ENCODE measurements at places on chromosomes 3 and 15. TPM values are rescaled to one million over a fixed set of nuclear protein-coding genes. Genes with fewer than 3 reads are reported as not detected.

GRCh38 chr15:90040618-90041017 lies 39.5 kb downstream of the ZNF710 start:
- no peak for DNase-seq

GRCh38 chr3:64074060-64074459 lies 50.8 kb upstream of the PSMD6 start:
- no peak for DNase-seq

DNA sequence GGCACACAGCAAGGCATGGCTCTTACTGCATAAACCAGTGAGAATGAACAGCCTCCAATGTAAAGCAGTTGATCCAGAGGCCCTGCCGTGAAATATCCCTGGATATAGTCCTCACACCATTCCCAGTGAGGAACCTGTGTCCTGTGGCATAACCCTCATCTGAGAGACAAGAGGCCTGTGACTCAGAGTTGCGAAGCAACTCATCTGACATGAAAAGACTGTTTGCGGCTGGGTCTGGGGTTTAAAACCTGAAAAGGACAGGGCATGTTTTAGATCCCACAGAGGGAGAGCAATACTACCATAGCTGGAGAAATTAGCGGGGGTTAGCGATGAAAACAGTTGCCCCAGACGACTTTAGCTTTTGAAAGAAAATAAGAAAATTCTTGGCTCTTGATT lies 165.3 kb upstream of the BHLHE40 start:
- DNase-seq: no peak

- DNase-seq: no peak
These were observed 14.6 kb upstream of the PCCB start for GRCh38 chr3:136235545-136235944.

DNA sequence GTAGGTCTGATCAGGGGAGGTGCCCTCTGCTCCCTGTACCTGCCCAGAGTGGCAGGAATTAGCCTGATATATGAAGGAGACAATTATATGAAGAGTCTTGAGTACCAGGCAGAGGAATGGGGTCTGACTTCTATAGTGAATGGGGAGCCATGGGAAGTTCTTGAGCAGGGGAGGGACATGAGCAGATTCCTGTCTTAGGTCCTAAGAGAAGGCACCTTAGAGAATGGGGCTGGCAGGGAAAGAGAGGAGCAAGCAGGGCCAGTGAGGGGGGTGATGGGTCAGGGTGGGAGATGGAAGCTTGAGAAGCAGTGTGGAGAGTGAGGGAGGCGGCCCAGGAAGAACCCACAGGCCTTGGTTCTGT lies 12.4 kb downstream of the CD276 start:
- no peak for DNase-seq

DNA sequence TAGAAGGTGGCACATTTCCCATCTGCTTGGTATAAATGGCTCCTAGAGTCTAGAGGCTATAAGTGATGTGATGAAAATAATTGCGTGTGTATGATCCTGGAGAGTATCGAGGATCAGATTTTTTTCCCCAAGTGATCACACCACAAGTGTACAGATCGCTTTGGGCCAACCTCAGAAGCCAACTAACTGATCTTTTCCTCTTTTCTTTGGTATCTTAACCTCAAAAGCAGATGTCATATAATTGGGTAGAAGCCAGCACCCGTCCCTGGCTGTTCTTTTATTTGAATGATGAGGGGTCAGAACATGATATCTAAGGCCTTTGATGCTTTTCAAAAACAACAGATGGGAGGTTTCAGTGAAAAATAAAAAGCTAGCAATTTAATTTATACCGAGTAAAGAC lies 3.3 kb downstream of the P2RY14 start:
- DNase-seq: no peak

DNA sequence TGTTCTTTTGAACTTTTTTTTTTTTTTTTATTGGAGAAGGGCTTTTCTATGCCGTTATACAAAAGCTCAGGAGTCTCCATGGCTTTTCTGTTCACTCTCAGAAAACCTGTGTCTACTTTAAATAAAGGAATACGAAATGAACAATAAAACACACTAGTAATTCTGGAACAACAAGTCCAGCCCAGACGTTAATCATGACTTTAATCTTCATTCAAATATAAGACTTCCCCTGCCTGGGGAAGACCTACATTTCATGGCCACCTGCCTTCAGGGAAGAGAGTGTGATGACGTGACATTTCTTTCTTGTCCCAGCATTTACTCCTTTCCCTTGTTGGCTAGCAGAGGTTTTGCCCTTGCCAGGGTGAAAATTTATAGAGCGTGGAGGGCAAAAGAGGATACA lies 564.5 kb downstream of the PDCD6IP start:
- DNase-seq: no peak

- DNase-seq: no peak
These were observed 48.7 kb downstream of the KLHL6 start for GRCh38 chr3:183506674-183507320.

DNA sequence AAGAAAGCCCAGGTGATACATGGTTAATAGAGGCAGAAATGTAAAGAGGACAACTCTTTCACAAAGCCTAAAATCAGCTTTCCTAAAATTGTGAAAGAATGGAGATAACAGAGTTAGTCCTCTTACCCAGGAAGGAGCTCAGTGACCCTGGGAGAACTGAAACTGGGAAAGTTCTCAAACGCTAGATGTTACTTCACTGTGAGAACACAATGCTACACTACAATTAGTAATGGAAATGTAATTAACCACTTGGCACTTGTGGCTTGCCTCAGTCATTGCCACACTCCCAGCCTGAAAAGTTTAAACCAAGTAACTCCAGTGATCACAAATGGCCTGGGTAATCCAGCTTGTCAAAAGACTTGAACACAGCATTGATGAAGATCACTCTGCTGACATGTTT lies 102.7 kb upstream of the FGF7 start:
- DNase-seq: no peak

DNA sequence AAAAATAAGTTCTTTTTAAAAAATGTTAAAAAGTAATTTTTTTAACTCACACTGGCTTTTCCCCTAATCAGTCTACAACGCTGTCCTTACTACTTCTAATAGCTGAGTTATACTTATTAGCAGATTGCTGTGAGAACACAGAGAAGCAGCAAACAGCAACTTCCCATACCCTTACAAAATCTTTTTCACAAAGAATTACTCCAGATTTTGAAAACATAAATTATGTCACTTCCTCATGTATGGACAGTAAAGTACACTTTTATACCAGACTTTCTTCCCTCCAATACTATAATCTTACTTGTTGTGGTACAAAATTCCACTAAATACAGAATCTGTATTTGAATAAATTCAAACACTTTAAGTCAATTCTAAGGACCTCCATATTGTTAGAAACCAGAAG lies 2.1 kb downstream of the PHC3 start:
- DNase-seq: no peak

- no peak for DNase-seq
These were observed 321.8 kb downstream of the TBC1D5 start for GRCh38 chr3:17420668-17421067.

- no peak for DNase-seq
These were observed 4.6 kb downstream of the RAB6B start for GRCh38 chr3:133890972-133891644.

- DNase-seq: no peak
These were observed 114.0 kb downstream of the CYP19A1 start for GRCh38 chr15:51224428-51224827.

DNA sequence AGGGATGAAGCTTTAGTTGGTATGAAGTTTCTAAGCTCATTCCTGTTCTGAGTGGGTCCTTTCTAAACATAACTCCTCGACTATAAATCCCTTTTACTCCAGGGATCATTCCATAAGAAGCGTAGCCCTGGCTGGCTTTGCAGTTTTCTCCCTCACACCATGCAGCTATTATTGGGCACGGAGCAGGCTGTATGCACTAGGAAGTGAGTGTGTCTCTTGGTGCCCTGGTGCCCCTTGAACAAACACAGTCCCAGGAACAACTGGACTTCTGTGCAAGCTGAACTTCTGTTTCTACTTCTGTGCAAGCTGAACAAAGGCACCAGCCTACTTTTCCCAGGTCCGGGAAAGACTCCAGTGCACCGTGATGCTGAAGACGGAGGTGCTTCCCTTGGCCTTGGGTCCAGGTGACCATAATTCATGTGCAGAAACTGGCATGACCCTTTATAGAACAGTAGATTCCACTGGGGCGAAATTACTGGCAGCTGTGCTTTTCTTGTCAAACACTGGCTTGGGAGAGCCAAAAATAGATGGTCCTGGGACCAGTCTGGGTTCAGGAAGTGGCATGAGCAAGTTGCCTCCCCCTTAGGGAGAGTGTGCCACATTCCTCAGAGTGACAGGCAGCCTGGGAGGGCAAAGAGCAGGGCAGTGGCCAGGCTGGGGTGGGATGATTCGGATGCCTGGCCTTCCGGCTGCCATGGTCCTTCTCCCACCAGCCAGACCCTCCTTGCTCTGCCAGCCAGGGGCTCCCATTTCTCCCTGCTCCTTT lies 127.2 kb downstream of the SLCO3A1 start:
- no peak for DNase-seq

- DNase-seq: no peak
These were observed 1.3 kb upstream of the SRP14 start for GRCh38 chr15:40040293-40040635.

- DNase-seq: no peak
These were observed 168.6 kb downstream of the GRM7 start for GRCh38 chr3:7029562-7029961.

- DNase-seq: no peak
These were observed 3.0 kb upstream of the ANO10 start for GRCh38 chr3:43624619-43625305.

- no peak for DNase-seq
These were observed 6.8 kb upstream of the RTP2 start for GRCh38 chr3:187709155-187709554.

- DNase-seq: no peak
These were observed 449.5 kb downstream of the SHQ1 start for GRCh38 chr3:72398781-72399180.

- no peak for DNase-seq
These were observed 132.3 kb downstream of the NTRK3 start for GRCh38 chr15:88124199-88124598.

DNA sequence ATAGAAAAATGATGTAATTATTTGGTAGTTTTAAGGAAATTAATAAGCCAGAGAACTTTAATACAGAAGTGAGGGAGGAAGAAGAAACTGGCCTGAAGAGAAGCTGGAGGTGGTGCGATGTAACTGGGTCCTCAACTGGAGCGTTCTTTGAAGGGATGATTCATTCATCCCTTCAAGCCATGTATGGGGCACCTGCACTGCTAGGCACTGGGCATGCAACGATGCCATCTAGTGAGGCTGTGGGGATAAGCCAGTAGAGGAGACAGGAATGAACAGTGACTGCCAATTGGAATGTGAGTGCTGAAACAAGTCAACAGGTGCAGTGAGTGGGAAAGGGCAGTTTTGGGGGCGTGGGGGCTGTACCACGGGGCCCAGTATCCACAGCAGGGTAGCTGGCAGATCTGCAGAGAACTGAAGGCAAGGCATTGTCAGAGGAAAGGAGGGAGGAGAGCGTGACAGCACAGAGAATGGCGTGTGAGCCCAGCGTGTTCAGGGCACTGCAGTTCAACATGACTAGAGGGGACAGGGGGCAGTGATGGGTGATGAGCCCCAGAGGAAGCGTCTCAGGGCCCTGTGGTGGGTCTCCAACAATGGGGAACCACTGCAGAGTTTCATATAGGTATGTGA lies 3.8 kb upstream of the KIF23 start:
- DNase-seq: no peak

DNA sequence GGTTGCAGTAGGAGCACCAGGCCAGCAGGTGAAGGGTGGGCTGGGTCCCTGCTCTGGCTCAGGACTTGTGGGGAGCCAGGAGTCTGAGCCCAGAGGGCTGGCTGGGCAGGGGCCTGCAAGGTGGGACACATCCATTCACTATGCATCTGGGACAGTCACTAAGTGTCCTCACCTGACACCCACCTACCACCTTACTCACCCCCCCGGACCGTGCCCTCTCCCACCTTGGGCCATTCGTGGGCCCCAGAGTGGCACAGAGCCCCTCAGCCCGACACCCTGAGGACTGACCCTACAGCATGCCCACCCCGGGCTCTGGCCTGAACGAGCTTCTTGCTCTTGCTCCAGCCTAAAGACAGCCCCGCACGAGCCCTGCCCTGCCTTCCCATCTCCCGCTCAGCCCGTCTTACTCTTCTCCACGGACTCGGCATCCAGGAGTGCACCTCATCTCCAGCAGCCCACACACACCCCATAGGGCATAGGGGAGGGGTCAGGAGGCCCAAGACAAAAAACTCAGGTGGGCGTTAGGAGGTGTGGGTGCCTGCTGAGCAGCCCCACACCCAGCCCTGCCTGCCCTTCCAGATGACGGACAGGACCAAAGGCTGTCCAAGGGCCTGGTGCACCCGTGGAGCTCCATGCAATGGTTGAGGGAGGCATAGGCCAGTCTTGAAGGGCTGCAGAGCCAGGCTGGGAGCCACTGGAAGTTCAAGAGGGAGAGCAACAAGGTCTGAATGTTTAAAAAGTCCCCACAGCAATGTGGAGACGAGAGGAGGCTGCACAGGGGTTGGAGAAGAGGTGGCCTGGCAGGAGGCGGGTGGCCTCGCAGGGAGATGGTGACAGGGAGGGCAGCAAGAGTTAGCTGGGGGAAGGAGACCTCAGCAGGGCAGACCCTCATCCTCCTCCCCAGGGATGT lies 27.0 kb downstream of the PTH1R start:
- DNase-seq: no peak

GRCh38 chr15:45184562-45185041 lies 3.2 kb downstream of the SHF start:
- DNase-seq: no peak

GRCh38 chr3:157231071-157231470 lies 71.1 kb upstream of the CCNL1 start:
- no peak for DNase-seq

The LARP6 gene
- total RNA-seq: 32.6 TPM

The PLA2G4E gene
- not detected for total RNA-seq

The GPR62 gene
- 1.2 TPM for total RNA-seq

The ACY1 gene
- total RNA-seq: 3.8 TPM

The SH3GL3 gene
- total RNA-seq: 46.6 TPM

The CRYGS gene
- total RNA-seq: 1.4 TPM

The NTRK3 gene
- 49.5 TPM for total RNA-seq

The ADCY5 gene
- total RNA-seq: 29.5 TPM

The SLC51B gene
- not detected for total RNA-seq

The MEGF11 gene
- total RNA-seq: 7.8 TPM

The CEP19 gene
- total RNA-seq: 5.8 TPM

All from spinal cord (tissue), 10 donors.